ENCODE measurements at places on chromosomes 1 and 21. TPM values are rescaled to one million over a fixed set of nuclear protein-coding genes. Genes with fewer than 3 reads are reported as not detected.

GRCh38 chr1:94903280-94904009 is 23.5 kb downstream of the CNN3 start:
- no peak for DNase-seq

GRCh38 chr1:2998503-2999100 is 22.7 kb upstream of the ACTRT2 start:
- DNase-seq, result no peak

GRCh38 chr1:207256869-207257268 is 64.6 kb upstream of the CD55 start:
- DNase-seq, result no peak

- no peak for DNase-seq
Measured at GRCh38 chr1:28756846-28757245, 20.1 kb downstream of the YTHDF2 start.

The ZNF593OS gene
- not detected for total RNA-seq
